Kidney (tissue), 22 donors: ENCODE measurements at places on chromosomes 16 and 17. TPM values are rescaled to one million over a fixed set of nuclear protein-coding genes. Genes with fewer than 3 reads are reported as not detected.

HAS3 gene
- polyA plus RNA-seq = 0.34 TPM

CAMKK1 gene
- polyA plus RNA-seq = 2.6 TPM

TMEM106A gene
- 15.7 TPM for polyA plus RNA-seq

GAST gene
- polyA plus RNA-seq = not detected

YBX2 gene
- polyA plus RNA-seq = 3.3 TPM

ITGAD gene
- polyA plus RNA-seq = not detected

SLC38A8 gene
- polyA plus RNA-seq = 0.30 TPM

SCIMP gene
- polyA plus RNA-seq = 0.37 TPM

PYY gene
- polyA plus RNA-seq = not detected

UTS2R gene
- not detected for polyA plus RNA-seq

MRTFB gene
- 5.1 TPM for polyA plus RNA-seq

SHMT1 gene
- 241 TPM for polyA plus RNA-seq

SULT1A4 gene
- 2.5 TPM for polyA plus RNA-seq

DNAH2 gene
- 0.17 TPM for polyA plus RNA-seq

TEKT5 gene
- polyA plus RNA-seq = not detected

ST6GALNAC2 gene
- polyA plus RNA-seq = 6.5 TPM

GPRC5B gene
- 66.3 TPM for polyA plus RNA-seq

AGRP gene
- polyA plus RNA-seq = 2.7 TPM

TNS4 gene
- polyA plus RNA-seq = 2.2 TPM

FAM222B gene
- 13.0 TPM for polyA plus RNA-seq

PKD1 gene
- polyA plus RNA-seq = 16.2 TPM

GRAPL gene
- polyA plus RNA-seq = 1.4 TPM

PERCC1 gene
- not detected for polyA plus RNA-seq

SHISA6 gene
- 0.84 TPM for polyA plus RNA-seq

QRICH2 gene
- polyA plus RNA-seq = 2.5 TPM

ARHGAP44 gene
- polyA plus RNA-seq = 3.7 TPM
